Astrocyte (in vitro differentiated cells and primary cell): ENCODE measurements at places on chromosomes 7 and 10. TPM values are rescaled to one million over a fixed set of nuclear protein-coding genes. Genes with fewer than 3 reads are reported as not detected.

DPCD gene
- total RNA-seq = 39.4 and 41.0 TPM in 2 replicates

SYCE1 gene
- 0.23 TPM in 1 of 2 replicates, not detected in the other for total RNA-seq

DNA sequence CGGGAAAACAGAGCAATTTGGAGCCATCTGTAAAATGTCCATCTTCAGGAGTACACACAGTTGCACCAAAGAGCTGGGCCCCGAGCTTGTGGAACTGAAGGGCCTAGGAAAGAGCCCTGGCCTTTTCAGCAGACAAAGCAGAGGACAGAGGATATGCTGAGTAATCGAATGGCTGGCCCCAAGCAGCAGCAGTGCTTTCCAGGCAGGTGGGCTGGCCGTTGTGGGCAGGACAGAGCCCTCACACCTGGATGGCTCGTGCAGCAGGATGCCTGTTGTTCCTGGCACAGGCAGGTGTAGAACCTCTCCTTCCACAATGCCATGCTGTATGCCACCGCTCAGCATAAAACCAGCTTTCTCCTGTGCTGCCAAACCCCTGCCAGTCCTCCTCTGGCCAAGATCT lies 32.5 kb upstream of the TNS3 start:
- no peaks in the 10 kb centered on the region for H3K36me3 ChIP-seq
- no peaks in the 10 kb centered on the region for H3K27me3 ChIP-seq
- no peak for DNase-seq
- peaks cover 12% of the 10 kb centered on the region for H3K4me1 ChIP-seq
- no peak overlapping the region for H3K27ac ChIP-seq
- no peak overlapping the region for H3K4me3 ChIP-seq

DNA sequence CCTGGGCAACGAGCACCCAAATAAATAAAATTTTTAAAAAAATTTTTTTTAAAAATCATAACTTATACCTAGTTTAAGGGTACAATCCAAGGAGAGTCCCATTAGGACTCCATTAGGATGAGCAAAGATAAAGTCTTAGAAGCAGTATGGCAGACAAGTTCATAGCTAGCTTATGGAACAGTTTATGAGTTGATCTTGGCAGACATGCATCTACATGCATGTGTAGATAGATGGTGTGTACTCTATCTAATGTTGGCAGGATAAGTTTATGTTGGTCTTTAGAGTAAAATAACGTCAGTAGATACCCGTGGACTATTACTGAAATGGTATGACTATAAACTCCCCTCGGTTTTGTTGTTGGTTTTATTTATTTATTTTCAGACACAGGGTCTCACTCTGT lies 40.2 kb downstream of the NSUN6 start:
- peaks cover 36% of the 10 kb centered on the region for H3K4me1 ChIP-seq
- peak overlapping the region; percentile 72 for H3K27ac ChIP-seq
- no peak overlapping the region for H3K4me3 ChIP-seq
- no peaks in the 10 kb centered on the region for H3K36me3 ChIP-seq
- no peaks in the 10 kb centered on the region for H3K27me3 ChIP-seq

DNA sequence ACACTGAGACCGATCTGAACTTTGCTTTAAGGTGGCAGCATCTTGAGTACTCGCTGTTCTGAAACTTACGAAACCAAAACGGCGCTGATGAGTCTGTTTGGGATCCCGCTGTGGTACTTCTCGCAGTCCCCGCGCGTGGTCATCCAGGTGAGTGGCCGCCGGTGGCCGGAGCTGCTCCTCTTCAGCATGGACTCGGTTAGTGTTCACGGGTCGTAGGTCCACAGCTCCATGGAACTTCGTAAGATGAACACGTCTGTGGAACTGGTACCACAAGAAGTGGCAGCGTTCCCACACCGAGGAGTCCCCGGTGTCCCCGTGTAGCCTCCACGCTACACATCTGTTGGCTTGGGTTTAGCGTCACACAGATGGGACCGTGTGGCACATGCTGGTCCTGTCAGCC lies 10.4 kb upstream of the GET4 start:
- no peak overlapping the region for H3K27ac ChIP-seq
- H3K4me3 ChIP-seq = no peak overlapping the region
- peaks cover 33% of the 10 kb centered on the region for H3K36me3 ChIP-seq
- no peak for DNase-seq

DNA sequence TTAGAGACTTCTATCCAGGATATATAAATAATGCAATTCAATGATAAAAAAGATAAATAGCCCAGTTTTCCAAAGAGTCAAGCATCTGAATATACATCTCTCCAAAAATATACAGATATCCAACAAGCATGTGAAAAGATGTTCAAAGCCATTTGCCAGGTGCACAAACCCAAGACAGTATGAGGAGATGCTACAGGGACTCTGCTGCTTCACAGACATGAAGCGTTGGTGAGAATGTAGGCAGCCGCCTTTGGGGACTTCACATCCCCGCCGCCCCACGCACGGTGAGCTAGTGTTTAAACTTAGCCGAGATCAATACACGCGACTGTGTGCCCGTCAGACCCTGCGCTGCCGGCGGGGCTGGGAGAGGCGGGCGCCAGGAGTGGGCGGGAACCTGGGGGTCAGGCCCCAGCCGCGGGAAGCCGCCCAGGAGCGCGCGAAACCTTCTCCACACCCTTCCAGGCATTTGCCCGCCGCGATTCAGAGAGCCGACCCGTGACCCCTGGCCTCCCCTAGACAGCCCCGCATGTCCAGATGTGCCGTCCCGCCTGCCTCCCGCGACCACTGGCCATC lies 927 bp upstream of the ALOX5 start:
- peaks cover 42% of the 10 kb centered on the region for H3K27me3 ChIP-seq
- H3K4me1 ChIP-seq = no peaks in the 10 kb centered on the region
- H3K27ac ChIP-seq = no peak overlapping the region
- no peak for DNase-seq
- H3K4me3 ChIP-seq = no peak overlapping the region

GRCh38 chr7:133009426-133010252 lies 72.3 kb downstream of the CHCHD3 start:
- no peak overlapping the region for H3K4me3 ChIP-seq
- no peak overlapping the region for H3K27ac ChIP-seq
- DNase-seq = no peak
- H3K4me1 ChIP-seq = no peaks in the 10 kb centered on the region
- no peaks in the 10 kb centered on the region for H3K27me3 ChIP-seq
